Panc1 (cell line): ENCODE measurements at places on chromosomes 4 and X. TPM values are rescaled to one million over a fixed set of nuclear protein-coding genes. Genes with fewer than 3 reads are reported as not detected.
A peak's percentile ranks its signal among the peaks of the same experiment; 100 is the strongest.

DNA sequence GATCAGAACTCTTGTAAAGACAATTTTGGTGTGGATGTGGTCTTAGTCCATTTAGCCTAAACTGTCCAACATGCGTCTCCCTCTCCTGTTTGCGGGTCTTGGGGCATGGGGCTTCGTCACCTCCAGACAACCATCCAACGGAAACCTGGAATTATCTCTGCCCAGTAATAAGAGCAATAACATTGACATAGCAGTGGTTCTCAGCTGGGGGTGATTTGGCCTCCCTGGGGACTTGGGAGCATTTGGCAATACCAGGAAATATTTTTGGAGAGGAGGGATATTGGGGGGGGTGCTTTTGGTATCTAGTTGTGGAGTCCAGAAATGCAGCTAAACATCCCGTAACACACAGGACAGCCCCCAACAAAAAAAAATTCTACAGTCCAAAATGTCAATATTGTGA, 47.2 kb downstream of the SEL1L3 start:
- no peaks in the 10 kb centered on the region for H3K27me3 ChIP-seq
- no peaks in the 10 kb centered on the region for H3K36me3 ChIP-seq
- H3K27ac ChIP-seq, result no peak overlapping the region
- no peak for DNase-seq
- H3K4me1 ChIP-seq, result no peaks in the 10 kb centered on the region

DNA sequence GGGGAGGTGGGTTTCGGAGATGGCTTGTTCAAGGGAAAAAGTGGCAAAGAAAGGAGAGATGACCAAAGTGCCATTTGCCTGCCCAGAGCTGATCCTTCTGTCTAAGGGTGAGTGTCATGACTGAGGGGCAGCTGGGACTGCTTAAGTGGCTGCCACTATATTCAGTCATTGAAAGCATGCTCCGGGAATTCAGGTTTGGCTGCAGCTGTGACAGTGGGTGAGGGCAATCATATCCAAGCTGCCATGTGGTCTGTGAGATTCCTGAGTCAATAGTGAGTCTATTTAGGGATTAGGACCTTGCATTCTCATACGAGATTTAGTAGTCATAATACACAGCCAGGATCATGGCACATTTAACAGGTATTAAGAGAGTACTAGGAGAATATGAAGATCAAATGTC, 138.8 kb upstream of the BANK1 start:
- DNase-seq, result no peak
- H3K4me3 ChIP-seq, result no peak overlapping the region
- no peaks in the 10 kb centered on the region for H3K27me3 ChIP-seq
- H3K36me3 ChIP-seq, result no peaks in the 10 kb centered on the region
- H3K27ac ChIP-seq, result no peak overlapping the region

GRCh38 chr4:47032405-47033106, 1.2 kb downstream of the GABRB1 start:
- no peak overlapping the region for H3K27ac ChIP-seq
- no peaks in the 10 kb centered on the region for H3K36me3 ChIP-seq
- 0 out of 2 replicates have a peak, but pooled peaks cover 5% of the 10 kb centered on the region for H3K27me3 ChIP-seq
- peaks cover 4% of the 10 kb centered on the region; the same call in 1 of the 2 replicates for H3K4me1 ChIP-seq

GRCh38 chrX:136047969-136048368, 62.7 kb downstream of the SLC9A6 start:
- peaks cover 7% of the 10 kb centered on the region; the same call in 1 of the 2 replicates for H3K4me1 ChIP-seq
- H3K27me3 ChIP-seq, result no peaks in the 10 kb centered on the region
- no peak overlapping the region for H3K27ac ChIP-seq
- H3K36me3 ChIP-seq, result no peaks in the 10 kb centered on the region
- no peak for DNase-seq
- H3K4me3 ChIP-seq, result no peak overlapping the region

DNA sequence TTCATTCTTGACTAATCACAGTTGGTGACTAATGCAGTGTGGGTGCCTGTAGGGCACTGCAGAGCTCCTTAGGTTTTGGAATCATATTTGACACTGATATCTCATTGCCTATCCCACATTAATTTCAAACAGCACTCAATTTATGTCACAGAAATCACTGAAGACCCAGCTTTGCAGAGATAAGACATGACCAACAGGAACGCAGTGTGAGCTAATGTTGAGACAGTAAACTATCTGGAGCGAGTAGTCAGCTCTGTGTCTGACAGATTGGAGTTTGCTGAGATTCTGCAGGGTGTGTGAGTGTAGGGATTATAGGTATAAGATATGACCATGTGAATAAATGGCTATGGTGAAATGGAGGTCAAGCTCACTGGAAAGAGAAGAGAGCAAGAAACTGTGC, 1586.1 kb upstream of the AGA start:
- no peaks in the 10 kb centered on the region for H3K36me3 ChIP-seq
- H3K27ac ChIP-seq, result no peak overlapping the region
- no peaks in the 10 kb centered on the region for H3K4me1 ChIP-seq
- no peaks in the 10 kb centered on the region for H3K27me3 ChIP-seq
- DNase-seq, result no peak

DNA sequence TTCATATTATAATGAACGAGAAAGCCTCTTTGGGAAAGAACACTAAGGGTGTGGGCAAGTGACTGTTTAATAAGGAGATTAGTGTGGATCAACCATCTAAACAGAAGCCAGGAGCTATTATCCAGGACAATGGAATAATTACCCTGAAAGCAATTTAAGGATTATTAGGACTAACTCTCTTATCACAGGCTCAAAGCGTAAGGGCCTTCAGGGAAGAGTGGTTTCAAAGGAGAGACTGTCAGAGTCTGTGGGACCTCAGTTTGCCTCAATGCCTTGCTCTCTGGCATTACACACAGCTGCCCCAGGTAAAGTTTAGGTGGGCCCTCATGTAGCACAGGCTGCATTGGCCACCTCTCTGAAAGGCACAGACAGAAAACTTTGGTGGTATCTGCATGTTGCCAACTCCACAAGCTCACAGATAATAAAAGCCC, 717.2 kb upstream of the ADGRL3 start:
- no peaks in the 10 kb centered on the region for H3K27me3 ChIP-seq
- no peaks in the 10 kb centered on the region for H3K36me3 ChIP-seq
- DNase-seq, result no peak
- H3K4me1 ChIP-seq, result no peaks in the 10 kb centered on the region
- no peak overlapping the region for H3K27ac ChIP-seq

DNA sequence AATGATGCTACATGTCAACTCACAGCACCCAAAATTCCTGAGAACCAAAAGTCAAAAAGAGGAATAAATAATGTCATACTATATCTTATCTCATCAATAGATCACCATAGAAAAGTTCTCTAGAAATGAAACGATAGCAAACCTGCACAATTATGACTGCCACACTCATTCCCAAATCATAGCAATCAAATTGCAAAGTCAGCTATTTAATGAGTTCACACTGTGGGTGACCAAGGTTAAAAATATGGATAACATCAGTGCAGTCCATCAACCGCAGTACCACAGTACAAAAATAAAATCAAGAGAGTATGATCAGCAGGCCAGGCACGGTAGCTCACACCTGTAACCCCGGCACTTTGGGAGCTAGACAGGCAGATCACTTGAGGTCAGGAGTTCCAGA, 62.3 kb downstream of the ATRX start:
- no peak overlapping the region for H3K4me3 ChIP-seq
- no peak overlapping the region for H3K27ac ChIP-seq
- no peaks in the 10 kb centered on the region for H3K27me3 ChIP-seq
- H3K4me1 ChIP-seq, result no peaks in the 10 kb centered on the region

GRCh38 chr4:64614276-64614675, 205.0 kb upstream of the TECRL start:
- no peak overlapping the region for H3K27ac ChIP-seq
- H3K4me3 ChIP-seq, result no peak overlapping the region
- no peaks in the 10 kb centered on the region for H3K36me3 ChIP-seq
- H3K4me1 ChIP-seq, result no peaks in the 10 kb centered on the region

- DNase-seq, result no peak
- H3K36me3 ChIP-seq, result no peaks in the 10 kb centered on the region
- H3K4me1 ChIP-seq, result no peaks in the 10 kb centered on the region
- H3K4me3 ChIP-seq, result no peak overlapping the region
- no peaks in the 10 kb centered on the region for H3K27me3 ChIP-seq
- no peak overlapping the region for H3K27ac ChIP-seq
Measured at GRCh38 chr4:186051096-186051495, 17.9 kb upstream of the TLR3 start.

GRCh38 chr4:152479428-152480026, 56.4 kb downstream of the FBXW7 start:
- no peak overlapping the region for H3K27ac ChIP-seq
- DNase-seq, result no peak
- H3K36me3 ChIP-seq, result no peaks in the 10 kb centered on the region
- H3K27me3 ChIP-seq, result no peaks in the 10 kb centered on the region
- no peaks in the 10 kb centered on the region for H3K4me1 ChIP-seq

- no peak overlapping the region for H3K4me3 ChIP-seq
- H3K27ac ChIP-seq, result no peak overlapping the region
- no peaks in the 10 kb centered on the region for H3K4me1 ChIP-seq
- no peaks in the 10 kb centered on the region for H3K27me3 ChIP-seq
Measured at GRCh38 chr4:26044524-26044923, 130.5 kb downstream of the SMIM20 start.

GRCh38 chrX:135497736-135498135, 22.7 kb upstream of the INTS6L start:
- H3K4me1 ChIP-seq, result no peaks in the 10 kb centered on the region
- no peaks in the 10 kb centered on the region for H3K36me3 ChIP-seq
- no peak overlapping the region for H3K27ac ChIP-seq
- no peak overlapping the region for H3K4me3 ChIP-seq

DNA sequence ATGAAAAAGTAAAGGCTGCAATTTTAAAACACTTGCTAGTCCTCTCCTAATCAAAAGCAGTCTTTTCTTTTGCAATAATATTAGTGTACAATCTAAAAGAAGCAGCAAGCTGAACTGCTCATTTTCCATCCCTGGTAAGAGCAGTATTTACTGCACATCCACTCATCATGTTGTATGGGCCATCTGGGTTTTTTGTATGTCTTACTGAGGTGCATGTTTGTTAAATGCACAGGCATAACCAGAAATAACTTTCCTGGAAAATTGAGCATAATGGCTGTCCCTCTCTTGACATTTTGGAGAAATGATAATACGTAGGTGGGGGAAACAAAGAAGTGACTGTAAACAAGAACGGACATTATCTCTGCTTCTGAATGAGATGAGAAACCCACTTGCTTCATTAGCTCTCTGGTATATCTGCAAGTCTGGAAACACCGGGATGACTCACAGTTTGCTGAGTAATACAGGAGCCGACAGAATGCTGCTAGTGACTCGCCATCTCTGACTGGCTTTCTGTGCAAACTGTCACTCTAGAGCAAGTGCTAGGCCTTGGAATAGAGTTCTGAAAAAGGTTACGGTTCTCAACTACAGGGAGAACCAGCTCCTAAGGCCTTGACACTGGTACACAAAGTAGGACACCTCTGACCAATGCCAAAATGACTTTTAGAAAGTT, 85.7 kb upstream of the MTM1 start:
- H3K4me1 ChIP-seq, result no peaks in the 10 kb centered on the region
- no peaks in the 10 kb centered on the region for H3K27me3 ChIP-seq
- DNase-seq, result peak; percentile 67
- no peak overlapping the region for H3K4me3 ChIP-seq

- H3K27ac ChIP-seq, result no peak overlapping the region
- H3K36me3 ChIP-seq, result no peaks in the 10 kb centered on the region
- H3K27me3 ChIP-seq, result peaks cover 7% of the 10 kb centered on the region
- H3K4me1 ChIP-seq, result no peaks in the 10 kb centered on the region
- no peak overlapping the region for H3K4me3 ChIP-seq
- no peak for DNase-seq
Measured at GRCh38 chrX:109812236-109812635, 79.2 kb upstream of the ACSL4 start.

- no peak for DNase-seq
- H3K36me3 ChIP-seq, result no peaks in the 10 kb centered on the region
- H3K27ac ChIP-seq, result no peak overlapping the region
- no peak overlapping the region for H3K4me3 ChIP-seq
- no peaks in the 10 kb centered on the region for H3K27me3 ChIP-seq
Measured at GRCh38 chr4:828641-829271, 2.8 kb upstream of the CPLX1 start.

DNA sequence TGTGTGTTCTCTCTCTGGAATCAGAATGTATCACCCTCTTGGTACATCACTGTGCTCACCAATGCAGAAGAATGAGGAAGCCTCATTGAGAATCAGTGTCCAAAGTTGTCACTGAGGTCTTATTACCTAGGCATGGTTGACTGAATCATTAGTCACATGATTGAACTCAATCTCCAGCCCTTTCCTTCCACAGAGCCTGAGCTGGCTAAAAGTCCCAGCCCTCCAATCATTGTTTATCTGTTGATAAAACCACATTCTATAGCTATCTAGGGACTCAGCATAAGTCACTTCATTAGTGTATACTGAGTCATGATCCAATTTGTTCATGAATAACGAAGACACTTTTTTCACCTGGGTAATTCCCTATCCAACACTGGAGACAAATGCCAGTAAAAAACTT, 396.8 kb downstream of the TRAM1L1 start:
- no peaks in the 10 kb centered on the region for H3K4me1 ChIP-seq
- H3K27ac ChIP-seq, result no peak overlapping the region
- no peak overlapping the region for H3K4me3 ChIP-seq
- DNase-seq, result no peak
- no peaks in the 10 kb centered on the region for H3K27me3 ChIP-seq
- H3K36me3 ChIP-seq, result no peaks in the 10 kb centered on the region

ZCCHC12 gene
- total RNA-seq, result 0.10 TPM

EFHC2 gene
- 0.28 TPM for total RNA-seq

DTHD1 gene
- total RNA-seq, result not detected

ERAS gene
- total RNA-seq, result 0.23 TPM

BTK gene
- total RNA-seq, result not detected
